Activated gamma-delta T cell treated with Interleukin-2 at 50 U/mL for 16 hours (primary cell): ENCODE measurements at places on chromosomes 7 and 10.

DNA sequence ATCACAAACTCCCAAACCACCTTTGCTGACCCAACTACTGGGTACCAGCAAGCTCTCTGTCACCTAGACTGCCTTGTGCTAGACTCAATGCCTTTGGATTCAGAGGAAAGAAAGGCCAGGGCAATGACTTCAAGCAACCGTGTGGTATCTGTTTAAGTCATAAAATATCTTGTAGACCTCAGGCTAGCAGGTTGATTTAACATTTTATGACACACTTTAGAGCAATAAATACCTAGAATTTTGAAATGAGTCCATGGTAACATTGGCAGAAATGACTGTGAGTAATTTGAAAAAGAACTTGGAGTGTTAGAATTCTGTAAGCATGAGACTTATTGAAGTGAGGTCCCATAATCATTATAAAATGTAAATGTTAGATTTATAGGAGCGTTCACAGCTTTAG, 87.2 kb downstream of the TWIST1 start:
- DNase-seq: no peak

- DNase-seq: no peak
Observed at GRCh38 chr7:1112109-1112508, 24.2 kb downstream of the GPER1 start.

DNA sequence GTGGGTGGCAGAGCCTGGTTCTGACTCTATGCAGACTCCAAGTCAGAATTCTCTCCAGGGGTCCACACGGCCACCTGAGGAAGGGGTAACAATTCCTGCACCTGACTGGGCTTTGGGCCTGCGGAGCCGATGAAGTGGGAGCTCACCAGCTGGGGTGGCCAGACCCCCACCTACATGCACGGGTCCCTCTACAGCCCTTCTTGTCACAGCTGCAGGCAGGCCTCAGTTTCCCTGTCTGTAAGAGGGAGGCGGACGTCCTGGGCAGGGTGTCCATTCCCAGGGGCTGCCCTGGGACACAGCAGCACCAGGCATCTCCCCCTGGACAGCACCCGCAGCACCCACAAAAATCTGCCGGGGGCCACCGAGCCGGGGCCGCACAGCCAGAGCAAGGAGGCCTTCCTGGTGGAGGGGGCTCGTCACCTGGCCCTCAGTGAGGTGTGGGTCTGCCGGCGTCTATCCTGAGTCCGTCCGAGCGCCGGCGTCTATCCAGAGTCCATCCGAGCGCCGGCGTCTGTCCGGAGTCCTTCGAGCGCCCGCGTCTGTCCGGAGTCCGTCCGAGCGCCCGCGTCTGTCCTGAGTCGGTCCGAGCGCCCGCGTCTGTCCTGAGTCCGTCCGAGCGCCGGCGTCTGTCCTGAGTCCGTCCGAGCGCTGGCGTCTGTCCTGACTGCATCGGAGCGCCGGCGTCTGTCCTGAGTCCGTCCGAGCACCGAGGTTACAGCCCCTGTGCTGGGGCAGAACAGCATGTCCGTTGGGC, 65.1 kb downstream of the PDGFA start:
- DNase-seq: no peak

DNA sequence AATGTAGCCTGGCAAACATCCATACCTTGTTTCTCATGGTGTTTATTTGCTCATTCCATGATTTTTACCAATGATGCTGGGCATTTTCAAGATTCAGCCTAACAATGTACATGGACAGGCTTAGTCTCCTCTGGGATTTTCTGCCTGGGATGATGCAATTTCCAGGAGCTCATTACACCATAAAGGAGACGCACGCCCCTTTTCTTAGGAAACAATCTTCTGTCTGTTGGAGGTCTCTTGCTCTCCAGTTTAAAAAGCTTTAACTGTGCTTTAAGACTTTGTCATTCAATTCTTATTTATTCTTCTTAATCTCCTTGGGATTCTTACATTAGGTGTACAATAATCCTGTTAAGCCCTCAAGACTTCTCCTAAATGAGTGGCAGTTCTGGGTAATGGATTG, 150.3 kb upstream of the NRP1 start:
- DNase-seq: no peak

DNA sequence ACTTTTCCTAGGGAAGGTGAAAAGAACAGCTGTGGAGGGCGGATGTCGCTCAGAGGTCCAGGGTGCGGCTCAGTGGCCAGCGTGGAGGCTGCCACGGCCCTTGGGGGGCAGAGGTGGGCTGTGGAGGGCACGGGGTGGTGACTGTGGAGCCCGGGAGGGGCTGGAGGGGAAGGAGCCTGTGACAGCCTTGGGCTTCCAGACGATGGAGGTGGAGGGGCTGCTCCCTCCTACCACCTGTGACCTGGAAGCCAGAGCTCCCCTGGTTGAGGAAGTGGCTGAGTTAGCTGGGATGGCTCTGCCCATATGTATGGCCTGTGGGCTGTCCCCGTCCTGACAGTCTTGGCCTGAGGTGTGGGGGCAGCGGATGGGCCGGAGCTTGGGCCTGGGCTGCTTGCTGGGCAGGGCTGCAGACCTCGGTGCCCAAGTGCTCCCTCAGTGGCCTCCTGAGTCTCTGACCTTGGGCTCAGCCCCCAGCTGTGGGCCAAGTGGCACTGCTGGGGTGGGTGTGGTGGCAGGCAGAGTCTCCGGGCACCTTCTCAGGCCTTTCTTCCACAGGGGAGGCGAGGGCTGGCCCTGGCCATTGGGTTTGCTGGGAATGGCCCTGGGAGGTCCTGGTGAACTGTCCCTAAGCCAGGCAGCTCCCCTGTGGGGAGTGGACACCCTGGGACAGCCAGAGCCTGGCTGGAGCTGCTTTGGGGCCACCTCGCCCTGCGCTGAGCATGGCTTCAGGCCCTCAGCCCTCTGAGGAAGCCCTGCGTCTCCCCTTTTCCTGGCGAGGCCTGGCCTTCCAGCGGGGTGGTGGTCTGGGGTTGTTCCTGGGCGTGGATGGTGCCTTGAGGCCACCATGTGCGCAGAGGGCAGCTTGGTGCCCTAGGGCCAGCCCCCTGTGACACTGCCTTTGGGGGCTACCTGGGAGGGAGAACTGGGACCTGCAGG, 3.9 kb downstream of the BRI3 start:
- no peak for DNase-seq

DNA sequence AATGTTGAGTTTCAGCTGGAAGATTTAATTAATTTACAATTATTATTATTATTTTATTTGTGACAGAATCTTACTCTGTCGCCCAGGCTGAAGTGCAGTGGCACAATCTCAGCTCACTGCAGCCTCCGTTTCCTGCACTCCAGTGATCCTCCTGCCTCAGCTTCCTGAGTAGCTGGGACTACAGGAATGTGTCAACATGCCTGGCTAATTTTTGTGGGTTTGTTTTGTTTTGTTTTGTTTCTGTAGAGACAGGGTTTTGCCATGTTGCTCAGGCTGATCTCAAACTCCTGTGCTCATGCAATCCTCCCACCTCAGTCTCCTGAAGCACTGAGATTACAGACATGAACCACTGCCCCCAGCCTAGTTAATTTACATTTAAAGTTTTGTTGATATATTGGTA, 93.8 kb upstream of the MEOX2 start:
- no peak for DNase-seq

- DNase-seq: peak; percentile 46
Observed at GRCh38 chr7:2680792-2681490, 7.1 kb upstream of the AMZ1 start.

GRCh38 chr7:117479225-117480054, at the start of gene CFTR:
TSS of gene CFTR (plus strand) at chr7:117480025. CDS start at chr7:117480095, 70 bp downstream.
- no peak for DNase-seq

DNA sequence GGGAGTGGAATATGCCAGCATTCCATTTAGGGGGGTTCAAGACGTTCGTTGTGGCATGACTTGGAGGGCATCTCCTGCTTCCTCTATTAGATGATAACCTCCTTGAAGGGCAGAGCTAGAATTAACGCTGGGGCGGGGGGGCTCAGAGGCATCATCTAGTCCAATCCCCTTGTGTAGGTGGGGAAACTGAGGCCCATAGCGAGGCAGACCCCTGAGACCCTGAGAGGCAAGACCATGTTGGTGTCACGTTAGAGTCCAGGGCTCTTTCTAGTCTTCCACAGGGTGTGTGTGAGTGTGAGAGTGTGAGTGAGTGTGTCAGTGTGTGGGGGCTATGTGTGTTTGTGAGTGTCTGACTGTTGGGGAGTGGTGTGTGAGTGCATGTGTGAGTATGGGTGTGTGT, 29.3 kb upstream of the NUB1 start:
- no peak for DNase-seq

GRCh38 chr7:29289156-29290021, 94.8 kb downstream of the CHN2 start:
- DNase-seq: no peak

DNA sequence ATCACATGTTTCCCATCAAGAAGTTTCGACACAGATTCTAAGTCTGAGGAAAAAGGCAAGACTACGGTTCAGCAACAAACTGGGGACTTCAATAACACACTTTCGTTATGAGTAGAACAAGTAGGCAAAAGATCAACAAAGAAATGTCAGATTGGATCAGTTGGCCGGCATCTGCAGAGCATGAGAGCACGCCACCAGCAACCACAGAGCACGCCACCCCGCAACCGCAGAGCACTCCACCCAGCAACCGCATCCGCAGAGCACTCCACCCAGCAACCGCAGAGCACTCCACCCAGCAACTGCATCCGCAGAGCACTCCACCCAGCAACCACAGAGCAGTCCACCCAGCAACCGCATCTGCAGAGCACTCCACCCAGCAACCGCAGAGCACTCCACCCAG, 89.7 kb upstream of the FAM20C start:
- DNase-seq: no peak

DNA sequence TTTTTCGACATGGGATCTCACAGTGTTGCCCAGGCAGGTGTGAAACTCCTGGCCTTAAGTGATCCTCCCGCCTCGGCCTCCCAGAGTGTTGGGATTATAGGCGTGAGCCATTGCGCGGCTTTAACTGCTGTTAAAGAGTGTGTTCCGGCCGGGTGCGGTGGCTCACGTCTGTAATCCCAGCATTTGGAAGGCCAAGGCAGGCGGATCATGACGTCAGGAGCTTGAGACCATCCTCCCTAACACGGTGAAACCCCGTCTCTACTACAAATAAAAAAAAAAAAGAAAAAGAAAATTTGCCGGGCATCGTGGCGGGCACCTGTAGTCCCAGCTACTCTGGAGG, 1.1 kb downstream of the RABGEF1 start:
- no peak for DNase-seq

GRCh38 chr10:12191715-12192114, 4.0 kb downstream of the NUDT5 start:
- no peak for DNase-seq

- DNase-seq: no peak
Observed at GRCh38 chr10:13636776-13637175, 50.0 kb downstream of the PRPF18 start.

- no peak for DNase-seq
Observed at GRCh38 chr10:4067531-4067930, 282.5 kb upstream of the KLF6 start.

GRCh38 chr10:34434119-34434594, 380.9 kb downstream of the PARD3 start:
- DNase-seq: no peak

GRCh38 chr10:70593513-70593890, 9.0 kb downstream of the PRF1 start:
- no peak for DNase-seq

GRCh38 chr10:47381103-47381395, 3.0 kb downstream of the ZNF488 start:
- DNase-seq: no peak
